ENCODE measurements at places on chromosomes 4 and X.
A peak's percentile ranks its signal among the peaks of the same experiment; 100 is the strongest.

- DNase-seq, result no peak
Measured at GRCh38 chrX:111585337-111585736, 73.9 kb downstream of the SERTM2 start.

- DNase-seq, result no peak
Measured at GRCh38 chr4:173990869-173991210, 292.6 kb downstream of the FBXO8 start.

DNA sequence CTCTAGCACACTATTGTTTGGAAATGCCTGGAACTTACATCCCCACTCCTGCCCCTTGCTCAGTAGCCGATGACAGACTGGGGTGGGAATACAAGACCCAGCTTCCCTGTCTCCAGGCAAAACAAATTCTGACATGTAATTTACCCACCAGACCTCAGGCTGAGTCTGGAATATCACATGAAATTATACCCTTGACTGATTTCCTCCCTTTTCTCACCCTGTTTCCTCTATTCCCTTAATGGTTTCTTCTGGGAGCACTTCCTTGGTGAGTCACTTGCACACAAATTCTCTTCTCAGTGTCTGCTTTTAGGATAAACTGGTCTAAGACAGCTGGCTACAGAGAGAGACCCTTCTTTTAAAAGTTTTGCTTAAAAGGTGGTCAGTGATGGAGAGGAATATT lies 65.8 kb upstream of the DIPK2B start:
- DNase-seq, result peak; percentile 11

DNA sequence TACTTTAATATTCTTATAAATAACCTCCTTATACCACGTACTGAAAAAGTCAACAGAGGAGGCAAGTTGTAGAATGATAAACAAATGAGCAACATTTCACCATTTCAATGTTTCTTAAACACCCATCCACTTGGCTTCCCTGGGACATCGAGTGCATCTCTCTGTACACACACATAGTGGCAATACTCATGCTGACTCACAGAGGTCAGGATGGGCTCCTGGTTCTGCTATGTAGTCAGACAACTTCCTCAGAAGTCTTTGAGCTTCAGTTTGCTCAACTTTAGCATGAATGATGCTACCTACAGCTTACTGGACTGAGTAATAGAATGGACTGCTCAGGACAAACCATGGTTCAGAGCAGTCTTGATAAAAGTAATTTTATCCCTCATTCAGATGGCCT lies 56.9 kb downstream of the MAD2L1 start:
- DNase-seq, result peak; percentile 49

DNA sequence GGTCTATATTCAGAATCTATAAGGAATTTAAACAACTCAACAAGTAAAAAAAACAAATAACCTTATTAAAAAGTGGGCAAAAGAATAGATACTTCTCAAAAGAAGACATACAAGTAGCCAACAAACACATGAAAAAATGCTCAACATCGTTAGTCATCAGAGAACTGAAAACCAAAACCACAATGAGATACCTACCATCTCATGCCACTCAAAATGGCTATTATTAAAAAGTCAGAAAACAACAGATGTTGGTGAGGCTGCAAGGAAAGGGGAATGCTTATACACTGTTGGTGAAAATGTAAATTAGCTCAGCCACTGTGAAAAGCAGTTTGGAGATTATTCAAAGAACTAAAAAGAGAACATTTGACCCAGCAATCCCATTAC lies 201.6 kb downstream of the QDPR start:
- peak; percentile 57 for DNase-seq

DNA sequence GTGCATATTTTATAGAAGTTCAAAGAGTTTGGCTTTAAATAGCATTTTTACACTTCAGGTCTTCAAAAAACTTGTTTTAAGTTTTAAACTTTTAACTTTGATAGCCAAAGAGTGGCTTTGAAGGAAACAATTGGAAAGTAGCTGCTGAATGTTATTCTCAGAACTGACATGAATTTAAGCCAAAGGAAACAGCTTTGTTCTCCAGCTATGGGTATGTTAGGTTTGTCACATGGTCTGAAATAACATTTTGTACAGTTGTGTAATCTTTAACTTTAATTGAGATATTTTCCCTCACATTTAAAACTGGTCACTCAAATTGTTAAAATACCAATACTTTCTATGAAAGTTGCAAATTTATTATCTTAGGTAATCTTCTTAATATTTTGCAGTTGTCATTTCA lies 564.7 kb downstream of the IL15 start:
- DNase-seq, result no peak

DNA sequence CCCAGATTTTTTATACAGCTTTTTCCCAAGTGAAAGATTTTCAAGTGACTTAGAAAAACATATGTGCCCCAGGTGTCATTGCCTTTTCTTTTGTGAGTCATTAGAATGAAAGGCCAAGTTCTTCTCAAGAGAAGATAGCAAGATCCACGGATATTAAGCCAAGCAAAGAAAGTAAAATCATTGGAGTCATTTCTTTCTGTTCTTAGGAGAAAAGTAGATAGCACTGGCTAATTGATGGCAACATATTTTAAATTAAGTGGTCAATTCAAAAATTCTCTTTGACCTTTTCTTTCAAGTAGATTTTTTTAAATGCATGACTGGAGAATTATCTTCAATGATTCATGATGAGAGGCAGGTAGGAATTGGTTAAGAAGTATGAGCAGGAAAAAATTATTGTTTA lies 94.4 kb downstream of the HHIP start:
- DNase-seq, result no peak

- DNase-seq, result peak; percentile 29
Measured at GRCh38 chr4:19438233-19438632, 813.5 kb upstream of the SLIT2 start.

- no peak for DNase-seq
Measured at GRCh38 chr4:57194068-57194611, 84.0 kb upstream of the IGFBP7 start.

GRCh38 chr4:38979081-38979480 lies 53.1 kb downstream of the TMEM156 start:
- DNase-seq, result no peak

GRCh38 chrX:10833299-10834169 lies 213.1 kb upstream of the MID1 start:
- peak; percentile 22 for DNase-seq

DNA sequence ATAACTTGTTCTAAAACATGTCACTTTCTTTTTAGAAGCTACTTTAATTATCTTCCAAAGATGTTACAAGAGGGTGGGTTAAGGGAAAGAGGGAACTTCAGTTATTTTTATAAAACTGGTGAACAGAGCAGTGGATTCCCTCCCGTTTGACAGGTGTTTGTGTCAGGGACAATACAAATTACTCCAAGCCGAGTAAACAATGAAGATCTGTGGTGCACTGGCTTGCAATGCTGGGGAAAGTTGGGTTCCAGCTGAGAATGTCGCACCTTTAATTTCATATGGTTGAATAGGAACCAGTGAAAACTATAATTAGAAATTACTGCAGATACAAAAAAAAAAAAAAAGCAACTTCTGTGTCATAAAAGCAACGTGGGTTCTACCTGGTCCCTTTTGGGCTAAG lies 98.6 kb upstream of the TTC29 start:
- DNase-seq, result no peak

DNA sequence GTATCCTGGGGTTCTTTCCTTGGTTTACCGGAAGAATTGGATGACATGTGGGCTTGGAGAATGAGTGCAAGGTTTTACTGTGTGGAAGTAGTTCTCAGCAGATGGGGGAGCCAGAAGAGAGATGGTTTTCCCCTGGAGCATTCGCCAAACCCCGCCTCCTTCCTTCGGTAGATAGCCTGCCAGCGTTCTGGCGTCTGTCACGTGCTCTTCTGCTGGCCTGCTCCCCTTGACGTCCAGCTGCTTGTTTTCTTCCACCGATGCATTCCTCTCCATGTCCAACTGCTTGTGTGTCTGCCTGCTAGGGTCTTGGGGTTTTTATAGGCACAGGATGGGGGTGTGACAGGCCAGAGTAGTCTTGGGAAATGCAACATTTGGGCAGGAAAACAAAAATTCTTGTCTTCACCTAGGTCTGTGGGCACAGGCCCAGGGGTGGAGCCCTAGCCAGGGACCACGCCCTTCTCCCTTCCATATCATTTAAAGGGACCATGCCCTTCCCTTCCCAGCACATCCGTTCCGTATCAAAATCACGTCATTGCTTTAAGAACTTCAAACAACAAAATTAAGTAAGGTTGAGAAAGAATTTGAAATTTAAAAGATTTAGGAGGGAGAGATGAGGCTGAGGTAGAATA lies 538.7 kb upstream of the SMIM31 start:
- no peak for DNase-seq

- DNase-seq, result no peak
Measured at GRCh38 chrX:110175146-110175545, 142.7 kb downstream of the AMMECR1 start.

GRCh38 chr4:101280866-101281600 lies 66.3 kb downstream of the PPP3CA start:
- DNase-seq, result no peak

DNA sequence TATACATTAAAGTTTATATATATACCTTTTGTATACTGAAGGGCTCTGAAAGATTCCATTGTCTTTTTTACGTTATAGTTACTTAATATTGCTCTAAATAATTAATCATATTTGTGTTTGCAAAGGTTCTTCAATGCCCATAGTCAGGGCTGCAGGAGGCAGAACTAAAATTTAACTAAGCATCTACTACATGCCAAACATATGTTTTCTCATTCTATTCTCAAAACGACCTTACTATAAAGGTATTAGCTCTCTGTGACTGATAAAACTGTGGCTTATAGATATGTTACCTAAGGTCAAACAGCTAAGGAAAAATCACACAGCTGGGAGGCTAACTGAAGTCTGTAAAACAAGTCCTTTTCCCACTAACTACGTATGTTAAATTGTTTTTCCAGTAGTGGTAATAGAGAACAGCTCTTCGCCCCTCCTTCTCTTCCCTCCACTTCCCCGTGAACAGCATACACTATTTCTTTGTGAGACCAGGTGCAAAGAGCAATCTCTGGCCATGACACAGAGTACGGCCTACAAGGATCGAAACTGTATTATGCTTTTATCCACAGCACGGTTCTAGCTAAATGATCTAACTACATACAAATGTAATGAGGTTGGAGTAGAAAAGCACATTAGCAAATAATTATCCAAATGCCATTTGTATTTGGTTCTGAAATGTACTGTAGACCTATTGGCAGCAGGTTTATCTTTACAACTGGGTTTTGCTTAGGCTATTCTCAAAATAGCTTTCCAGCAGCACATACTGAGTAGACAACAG lies 1.7 kb downstream of the CNOT6L start:
- DNase-seq, result no peak

- DNase-seq, result no peak
Measured at GRCh38 chrX:102860235-102860634, 76.8 kb upstream of the RAB40AL start.

DNA sequence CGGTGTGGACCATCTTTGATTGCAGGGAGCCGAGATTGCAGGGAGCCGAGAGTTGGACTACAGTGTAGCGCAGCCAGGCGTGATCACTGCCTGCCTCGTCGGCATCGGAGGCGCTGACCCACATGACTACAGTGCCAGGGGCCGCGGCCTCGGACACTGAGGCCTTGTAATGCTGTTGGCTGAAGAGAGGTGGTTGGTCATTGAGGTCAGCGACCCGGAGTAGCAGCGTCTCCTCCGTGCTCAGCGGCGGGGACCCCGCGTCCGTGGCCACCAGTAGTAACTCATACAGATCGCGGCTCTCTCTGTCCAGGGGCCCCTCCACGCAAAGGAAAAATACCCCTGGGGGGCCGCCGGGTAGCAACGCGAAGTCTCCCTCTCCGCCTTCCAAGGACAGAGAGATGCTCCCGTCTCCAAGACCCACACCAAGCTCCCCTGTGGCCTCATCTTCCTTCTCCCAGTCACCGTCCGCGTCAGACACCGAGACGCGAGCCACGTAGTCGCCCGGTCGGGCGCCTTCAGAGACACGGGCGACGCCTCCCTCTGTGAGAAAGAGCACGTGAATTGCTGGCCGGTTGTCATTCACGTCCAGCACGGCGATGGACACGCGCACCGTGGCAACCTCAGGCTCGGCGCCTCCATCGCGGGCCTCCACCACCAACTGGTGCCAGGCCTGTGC lies 1.9 kb downstream of the DCHS2 start:
- no peak for DNase-seq

DNA sequence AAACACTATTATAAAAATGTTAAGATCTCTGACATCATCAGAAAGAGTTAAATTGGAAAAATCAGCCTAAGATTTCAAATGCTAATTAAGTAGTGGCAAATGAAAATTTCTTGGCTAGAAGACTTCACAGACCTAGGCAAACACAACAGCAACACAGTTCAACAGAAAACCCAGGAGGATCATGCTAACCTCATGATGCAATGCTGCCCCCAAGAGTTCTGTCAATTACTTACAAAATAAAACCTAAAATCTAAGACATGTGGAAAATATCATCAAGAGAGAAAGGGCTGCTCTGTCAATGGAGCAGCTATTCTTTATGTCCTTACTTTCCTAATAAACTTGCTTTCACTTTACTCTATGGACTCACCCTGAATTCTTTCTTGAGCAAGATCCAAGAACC lies 21.0 kb downstream of the S100G start:
- DNase-seq, result peak; percentile 66

DNA sequence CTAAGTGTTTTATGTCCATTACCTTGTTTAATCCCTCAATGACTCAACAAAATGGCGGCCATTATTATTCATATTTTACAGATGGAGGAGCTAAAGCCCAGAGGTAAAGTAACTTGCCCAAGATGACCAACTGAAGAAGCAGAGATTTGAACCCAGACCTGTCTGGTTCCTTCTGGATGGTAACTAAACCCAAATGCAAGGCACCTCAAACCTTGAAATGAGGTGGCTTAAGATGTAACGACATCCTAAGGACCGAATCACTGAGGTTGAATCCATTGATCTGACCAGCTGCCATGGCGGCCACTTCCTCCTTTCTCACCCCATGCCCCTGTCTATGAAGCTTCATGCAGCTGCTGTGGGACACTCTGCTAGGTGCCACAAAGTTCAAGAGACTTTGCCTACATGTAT lies 932 bp downstream of the TLR10 start:
- DNase-seq, result no peak

DNA sequence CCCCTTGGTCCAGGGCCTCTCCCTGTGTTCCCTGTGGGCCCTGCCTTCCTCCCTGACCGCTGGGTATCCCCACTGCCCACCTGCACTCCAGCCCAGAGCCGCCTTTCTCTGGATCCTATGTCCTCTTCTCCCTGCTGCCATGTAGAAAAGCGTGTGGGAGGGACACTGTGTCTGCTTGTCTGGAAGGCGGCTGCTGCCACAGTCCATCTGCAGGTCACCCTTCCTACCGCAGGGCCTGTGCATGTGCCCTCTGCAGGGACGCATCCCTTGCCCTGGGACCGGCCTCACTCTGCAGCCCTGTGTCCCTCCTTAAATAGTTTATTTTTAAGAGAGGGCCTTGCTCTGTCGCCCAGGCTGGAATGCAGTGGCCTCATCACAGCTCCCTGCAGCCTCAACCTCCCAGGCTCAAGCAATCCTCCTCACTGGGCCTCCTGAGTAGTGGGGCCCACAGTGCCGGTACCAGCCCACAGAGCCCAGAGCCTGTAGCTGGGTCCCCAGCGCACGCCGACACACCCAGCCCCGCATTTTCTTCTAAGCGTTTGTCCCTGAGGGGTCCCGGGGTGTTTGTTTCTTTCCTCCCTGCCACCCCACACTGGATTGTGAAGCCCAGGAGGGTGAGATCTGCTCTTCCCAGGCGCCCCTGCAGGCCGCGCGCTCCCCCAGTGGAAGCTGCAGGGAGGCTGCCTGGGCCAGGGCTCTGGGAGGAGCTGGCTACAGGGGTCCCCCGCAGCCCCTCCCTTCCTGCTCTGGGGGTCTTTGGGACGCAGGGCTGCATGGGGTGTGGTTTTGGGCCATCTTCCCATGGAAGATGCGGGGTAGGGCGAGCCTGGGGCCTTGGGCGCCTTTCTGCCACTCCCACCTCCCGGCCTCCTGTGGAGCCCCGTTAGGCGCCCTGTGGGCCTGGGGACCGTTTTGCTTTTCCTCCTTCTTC lies 12.8 kb upstream of the NAT8L start:
- DNase-seq, result no peak
